ENCODE measurements at places on chromosomes 3 and 15. TPM values are rescaled to one million over a fixed set of nuclear protein-coding genes. Genes with fewer than 3 reads are reported as not detected.

C2CD4B gene
- not detected for total RNA-seq

COMMD2 gene
- total RNA-seq, result 34.7 TPM

LHFPL4 gene
- total RNA-seq, result not detected

ROBO2 gene
- 0.21 TPM for total RNA-seq

COL7A1 gene
- 273 TPM for total RNA-seq

CNTN3 gene
- total RNA-seq, result 1.1 TPM

UACA gene
- total RNA-seq, result 11.3 TPM

IL17RC gene
- total RNA-seq, result 23.6 TPM

GOLGA6D gene
- not detected for total RNA-seq

TTLL13 gene
- total RNA-seq, result not detected

MYL3 gene
- not detected for total RNA-seq

RPL29 gene
- 1,891 TPM for total RNA-seq

ZMAT3 gene
- total RNA-seq, result 25.4 TPM

SLC2A2 gene
- under 0.01 TPM for total RNA-seq

PTPN23 gene
- 16.8 TPM for total RNA-seq

POPDC2 gene
- total RNA-seq, result not detected
